Pons (tissue), 1 donor: ENCODE measurements at places on chromosomes 16 and 17.
A peak's percentile ranks its signal among the peaks of the same experiment; 100 is the strongest.

GRCh38 chr17:19741832-19742457 lies 6.2 kb downstream of the ALDH3A1 start:
- no peak for DNase-seq

DNA sequence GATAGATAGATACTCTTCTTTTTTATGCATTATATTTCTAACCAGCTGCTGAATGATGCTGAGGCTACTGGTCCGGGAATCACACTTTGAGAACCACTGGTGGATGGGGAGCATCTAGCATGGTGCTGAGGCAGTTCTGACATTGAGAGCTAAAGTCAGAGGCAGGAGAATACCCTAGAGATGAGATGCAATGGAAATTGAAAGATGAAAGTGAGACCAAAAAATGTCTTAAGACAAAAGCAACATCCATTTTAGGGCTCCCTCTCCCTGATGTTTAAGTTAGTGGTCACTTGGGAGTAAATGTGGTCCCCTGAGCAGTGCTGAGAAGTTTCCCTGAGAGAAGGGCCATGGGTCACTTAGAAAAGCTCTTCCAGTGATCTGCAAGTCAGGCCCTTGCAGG lies 6.8 kb downstream of the PCTP start:
- DNase-seq: no peak

DNA sequence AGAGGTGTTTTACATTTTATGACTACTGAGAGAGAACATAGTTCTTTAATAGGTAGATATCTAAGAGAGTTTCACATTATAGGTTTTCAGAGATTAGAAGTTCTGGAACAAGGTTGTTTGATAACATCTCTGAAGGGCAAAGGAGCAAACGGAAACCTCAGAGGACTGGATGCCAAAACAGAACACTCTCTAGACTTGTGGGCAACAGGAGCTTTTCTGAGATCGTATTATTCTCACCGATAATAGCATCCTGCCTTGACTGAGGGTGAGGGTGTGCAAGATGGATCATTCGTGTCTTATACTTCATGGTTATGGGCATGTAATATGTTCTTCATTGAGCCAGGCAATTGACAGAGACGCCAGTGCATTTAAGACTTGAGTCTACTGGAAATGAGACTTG lies 234.8 kb downstream of the IRX3 start:
- DNase-seq: no peak

GRCh38 chr16:55529018-55529417 lies 20.1 kb downstream of the LPCAT2 start:
- DNase-seq: no peak

- DNase-seq: peak; percentile 14
These were observed at the start of gene CCDC102A for GRCh38 chr16:57536306-57537193. TSS of gene CCDC102A (minus strand) at chr16:57536571. CDS start at chr16:57529177, 7,394 bp downstream.

GRCh38 chr16:78961464-78961863 lies 639.1 kb downstream of the MAF start:
- no peak for DNase-seq

GRCh38 chr17:32141679-32142037 lies 644 bp upstream of the RHOT1 start:
- no peak for DNase-seq

- no peak for DNase-seq
These were observed 203.3 kb downstream of the CYLD start for GRCh38 chr16:50945171-50945570.

DNA sequence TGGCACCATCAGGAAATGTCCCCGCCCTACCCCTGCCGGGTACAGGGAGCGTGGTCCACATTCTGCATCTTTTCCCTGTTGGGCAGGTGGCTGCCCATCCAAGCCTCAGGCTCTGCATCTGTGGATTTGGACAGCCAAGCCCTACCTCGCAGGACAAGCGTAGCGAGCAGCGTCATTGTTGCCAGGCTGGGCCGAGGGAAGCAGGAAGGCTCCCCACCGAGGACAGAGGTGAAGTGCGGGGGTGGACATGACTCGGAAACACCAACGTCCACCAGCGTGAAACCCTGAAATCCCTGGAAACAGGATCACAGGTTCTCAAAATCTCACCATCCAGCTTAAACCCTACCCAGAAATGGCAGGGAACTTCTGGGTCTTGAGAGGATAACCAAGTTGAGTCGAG lies 73.6 kb downstream of the SOCS1 start:
- no peak for DNase-seq
